ENCODE measurements at places on chromosomes 16 and 17. TPM values are rescaled to one million over a fixed set of nuclear protein-coding genes. Genes with fewer than 3 reads are reported as not detected.

DNA sequence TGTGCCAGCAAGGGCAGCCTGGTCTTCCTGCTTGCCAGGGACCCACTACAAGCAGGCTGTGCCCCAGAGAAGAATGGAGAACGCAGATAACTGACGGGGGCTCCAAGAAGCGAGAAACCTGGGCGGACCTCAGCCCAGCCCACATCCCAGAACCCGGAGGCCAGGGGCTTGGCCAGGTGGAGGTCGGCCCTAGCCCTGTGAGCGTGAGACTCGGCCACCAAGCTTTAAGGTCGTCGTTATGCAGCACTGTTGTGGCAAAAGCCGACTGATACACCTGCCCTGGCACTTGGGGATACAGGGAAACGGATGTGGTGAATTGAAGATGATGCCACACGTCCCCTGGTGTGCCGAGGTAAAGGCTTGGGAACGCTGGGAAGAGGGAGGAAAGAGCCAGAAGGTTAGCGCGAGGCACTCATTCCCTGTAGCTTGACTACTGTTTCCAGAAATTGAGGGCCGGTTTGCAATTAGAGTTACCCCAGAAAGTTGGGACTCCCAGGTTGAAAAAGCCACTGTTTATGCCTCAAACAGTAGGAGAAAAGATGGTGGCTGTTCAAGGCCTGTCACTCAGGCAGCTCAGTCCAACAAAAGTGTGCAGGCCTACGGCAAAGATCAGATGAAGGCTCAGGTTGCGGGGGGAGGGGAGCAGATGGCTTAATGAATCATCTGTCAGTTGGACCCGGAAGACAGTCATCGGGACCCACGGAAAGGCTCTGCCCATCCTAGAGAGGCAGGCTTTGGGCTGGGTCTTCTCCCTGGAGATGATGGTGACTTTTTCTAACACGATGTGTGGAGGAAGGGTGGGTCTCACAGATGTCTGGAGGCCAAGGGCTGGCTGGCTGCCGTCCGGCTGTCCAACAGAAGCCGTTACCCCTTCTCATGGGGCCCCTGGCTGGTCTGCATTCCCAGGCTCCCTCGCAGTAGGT is 45.6 kb upstream of the BAHCC1 start:
- peak overlapping the region; percentile 15 for H3K27ac ChIP-seq
- no peak for DNase-seq
- H3K36me3 ChIP-seq = peaks cover under 1% of the 10 kb centered on the region
- H3K4me1 ChIP-seq = peaks cover 19% of the 10 kb centered on the region
- H3K4me3 ChIP-seq = no peak overlapping the region
- no peaks in the 10 kb centered on the region for H3K27me3 ChIP-seq

GRCh38 chr17:68346448-68346847 is 55.2 kb downstream of the ARSG start:
- no peak overlapping the region for H3K4me3 ChIP-seq
- H3K27ac ChIP-seq = no peak overlapping the region
- H3K27me3 ChIP-seq = no peaks in the 10 kb centered on the region
- peaks cover 5% of the 10 kb centered on the region for H3K4me1 ChIP-seq
- H3K36me3 ChIP-seq = no peaks in the 10 kb centered on the region
- DNase-seq = no peak

- DNase-seq = no peak
- peak overlapping the region; percentile 89 for H3K27ac ChIP-seq
- peaks cover 4% of the 10 kb centered on the region for H3K36me3 ChIP-seq
- H3K27me3 ChIP-seq = no peaks in the 10 kb centered on the region
Observed at GRCh38 chr17:81057079-81057730, 22.3 kb downstream of the BAIAP2 start.

DNA sequence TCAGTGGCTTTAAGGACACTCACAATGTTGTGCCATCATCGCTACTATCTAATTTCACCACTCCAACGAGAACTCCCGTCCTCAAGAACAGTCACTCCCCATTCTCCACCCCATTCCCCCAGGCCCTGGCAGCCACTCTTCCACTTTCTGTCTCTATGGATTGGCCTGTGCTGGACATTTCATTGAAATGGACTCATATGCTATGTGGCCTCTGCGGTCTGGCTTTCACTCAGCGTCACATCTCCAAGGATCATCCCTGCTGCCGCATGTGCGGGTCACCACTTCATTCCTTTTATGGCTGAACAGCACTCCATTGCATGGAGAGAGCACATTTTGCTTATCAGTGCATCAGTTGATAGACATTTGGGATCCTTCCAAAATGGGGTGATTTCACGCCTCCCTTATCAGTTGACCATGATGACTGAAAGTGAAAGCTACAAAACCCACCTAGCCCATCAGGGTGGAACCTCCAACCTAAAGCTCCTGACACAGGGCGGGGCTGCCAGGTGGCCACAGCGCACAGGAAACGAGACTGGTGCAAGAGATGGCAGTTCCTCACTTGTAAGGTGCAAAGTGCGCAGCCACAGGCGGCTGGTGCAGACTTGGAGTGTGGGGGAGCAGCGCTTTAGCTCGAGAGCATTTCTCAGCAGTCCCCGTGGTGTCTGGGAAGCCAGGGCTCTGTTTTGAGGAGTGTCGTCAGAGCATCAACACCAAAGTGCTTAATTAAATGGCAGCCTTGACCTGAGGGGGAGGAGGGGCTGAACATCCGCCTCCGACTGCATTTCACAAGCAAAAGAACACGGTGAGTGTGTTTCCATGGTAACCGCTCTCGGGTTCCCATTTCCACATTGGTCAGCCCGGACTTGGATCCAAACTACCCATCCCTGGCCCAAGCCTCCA is 23.8 kb downstream of the COTL1 start:
- no peaks in the 10 kb centered on the region for H3K27me3 ChIP-seq
- H3K36me3 ChIP-seq = peaks cover 5% of the 10 kb centered on the region

DNA sequence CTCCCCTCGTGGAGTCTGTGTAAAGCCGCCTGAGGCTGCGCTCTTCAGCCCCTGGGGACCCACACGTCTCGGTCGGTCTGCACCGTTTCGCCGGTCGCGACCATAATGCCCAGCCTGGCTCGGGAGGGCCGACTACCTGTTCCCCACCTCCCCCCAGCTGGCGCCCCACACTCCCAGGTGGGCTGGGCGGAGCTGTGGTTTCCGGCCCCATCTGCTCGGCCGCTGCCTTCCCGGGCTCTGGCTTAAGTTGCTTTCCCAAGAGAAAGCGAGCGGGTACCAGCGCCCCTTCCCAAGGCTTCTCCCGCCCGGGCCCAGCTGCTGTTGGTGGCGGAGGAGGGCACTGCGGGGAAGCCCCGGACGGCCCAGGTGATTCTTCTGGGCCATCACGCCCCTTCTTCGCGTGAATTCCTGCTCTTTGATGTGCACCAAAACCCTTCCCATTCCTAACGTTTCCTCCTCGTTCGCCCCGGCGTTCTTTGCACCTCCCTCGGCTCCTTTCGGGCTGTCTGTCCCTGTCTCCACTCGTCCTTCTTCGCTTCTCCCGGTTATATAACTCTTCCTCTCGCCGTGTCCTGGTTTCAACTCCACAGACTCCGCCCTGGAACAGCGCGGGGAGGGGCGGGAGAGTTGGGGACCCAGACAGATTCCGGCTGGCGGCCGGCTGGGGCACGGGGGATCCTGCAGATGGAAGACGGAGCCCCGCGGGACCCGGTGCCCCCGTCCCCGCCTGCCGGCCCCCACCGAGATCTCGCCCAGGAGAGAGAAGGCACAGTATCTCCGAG is 2.0 kb downstream of the KDM6B start:
- H3K27ac ChIP-seq = peak overlapping the region; percentile 99
- no peak for DNase-seq
- H3K36me3 ChIP-seq = peaks cover 1% of the 10 kb centered on the region
- H3K27me3 ChIP-seq = peaks cover 1% of the 10 kb centered on the region
- peaks cover 59% of the 10 kb centered on the region for H3K4me1 ChIP-seq

- no peaks in the 10 kb centered on the region for H3K27me3 ChIP-seq
- no peak overlapping the region for H3K27ac ChIP-seq
- no peak for DNase-seq
- H3K4me1 ChIP-seq = no peaks in the 10 kb centered on the region
- peaks cover 30% of the 10 kb centered on the region for H3K36me3 ChIP-seq
- H3K4me3 ChIP-seq = no peak overlapping the region
Observed at GRCh38 chr17:38761612-38762011, 9.1 kb downstream of the PSMB3 start.

DNA sequence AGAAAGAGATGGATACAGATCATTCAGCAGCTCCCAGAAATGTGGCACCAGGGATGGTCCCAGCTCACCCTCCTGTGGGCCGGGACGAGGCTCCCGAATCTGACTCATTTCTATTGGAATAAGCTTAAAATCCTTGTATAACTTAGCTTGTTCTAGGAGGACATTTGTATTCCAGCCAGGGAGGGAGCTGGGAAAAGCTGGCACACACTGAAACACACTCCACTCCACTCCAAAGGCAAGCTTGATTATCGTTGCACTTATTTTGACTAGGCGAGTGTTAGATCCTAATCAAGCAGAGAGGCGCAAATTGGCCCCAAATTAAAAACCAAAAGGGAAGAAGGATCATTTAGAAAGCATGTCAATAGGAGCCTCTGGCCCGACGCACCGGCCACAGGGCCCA is 339.5 kb downstream of the HS3ST4 start:
- DNase-seq = no peak
- H3K27me3 ChIP-seq = no peaks in the 10 kb centered on the region
- H3K27ac ChIP-seq = no peak overlapping the region
- H3K4me1 ChIP-seq = no peaks in the 10 kb centered on the region
- H3K36me3 ChIP-seq = no peaks in the 10 kb centered on the region
- H3K4me3 ChIP-seq = no peak overlapping the region

- H3K4me1 ChIP-seq = peaks cover 9% of the 10 kb centered on the region
- no peak overlapping the region for H3K27ac ChIP-seq
- peaks cover 1% of the 10 kb centered on the region for H3K36me3 ChIP-seq
- H3K4me3 ChIP-seq = no peak overlapping the region
- H3K27me3 ChIP-seq = peaks cover 55% of the 10 kb centered on the region
Observed at GRCh38 chr17:33288954-33289353, 4.1 kb downstream of the ASIC2 start.

- H3K4me1 ChIP-seq = no peaks in the 10 kb centered on the region
- H3K27me3 ChIP-seq = peaks cover 33% of the 10 kb centered on the region
- DNase-seq = no peak
- no peaks in the 10 kb centered on the region for H3K36me3 ChIP-seq
- no peak overlapping the region for H3K27ac ChIP-seq
Observed at GRCh38 chr17:13087802-13088201, 70.0 kb upstream of the ELAC2 start.

DNA sequence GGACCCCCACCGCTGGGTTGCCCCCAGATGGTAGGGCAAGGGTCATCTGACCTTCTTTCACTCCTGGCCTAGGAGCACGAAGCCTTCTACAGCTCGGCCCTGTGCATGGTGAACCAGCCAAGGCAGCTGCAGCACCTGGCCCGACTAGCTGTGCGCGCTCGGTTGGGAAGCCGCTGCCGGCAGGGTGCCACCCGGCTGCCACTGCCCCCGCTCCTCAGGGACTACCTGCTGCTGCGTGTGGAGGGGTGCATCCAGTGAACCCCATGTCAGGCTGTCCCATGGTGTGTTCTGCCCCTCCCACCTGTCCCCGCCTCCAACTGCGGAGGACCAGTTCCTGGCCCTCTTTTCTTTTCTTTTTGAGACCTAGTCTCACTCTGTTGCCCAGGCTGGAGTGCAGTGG is 7.6 kb downstream of the ASB16 start:
- no peak overlapping the region for H3K27ac ChIP-seq
- H3K36me3 ChIP-seq = peaks cover 13% of the 10 kb centered on the region
- no peak overlapping the region for H3K4me3 ChIP-seq
- DNase-seq = no peak
- H3K4me1 ChIP-seq = no peaks in the 10 kb centered on the region

- no peak overlapping the region for H3K4me3 ChIP-seq
- H3K36me3 ChIP-seq = no peaks in the 10 kb centered on the region
- peaks cover 7% of the 10 kb centered on the region for H3K4me1 ChIP-seq
- no peak overlapping the region for H3K27ac ChIP-seq
Observed at GRCh38 chr17:66476014-66476413, 173.6 kb downstream of the PRKCA start.

- no peak overlapping the region for H3K27ac ChIP-seq
- peaks cover 23% of the 10 kb centered on the region for H3K4me1 ChIP-seq
- DNase-seq = no peak
Observed at GRCh38 chr17:60332574-60332973, 59.4 kb downstream of the USP32 start.

- peak overlapping the region; percentile 96 for H3K4me3 ChIP-seq
- H3K36me3 ChIP-seq = peaks cover 23% of the 10 kb centered on the region
- H3K27me3 ChIP-seq = no peaks in the 10 kb centered on the region
- H3K4me1 ChIP-seq = peaks cover 68% of the 10 kb centered on the region
Observed at GRCh38 chr17:4947010-4947410, 1.3 kb downstream of the PFN1 start.

DNA sequence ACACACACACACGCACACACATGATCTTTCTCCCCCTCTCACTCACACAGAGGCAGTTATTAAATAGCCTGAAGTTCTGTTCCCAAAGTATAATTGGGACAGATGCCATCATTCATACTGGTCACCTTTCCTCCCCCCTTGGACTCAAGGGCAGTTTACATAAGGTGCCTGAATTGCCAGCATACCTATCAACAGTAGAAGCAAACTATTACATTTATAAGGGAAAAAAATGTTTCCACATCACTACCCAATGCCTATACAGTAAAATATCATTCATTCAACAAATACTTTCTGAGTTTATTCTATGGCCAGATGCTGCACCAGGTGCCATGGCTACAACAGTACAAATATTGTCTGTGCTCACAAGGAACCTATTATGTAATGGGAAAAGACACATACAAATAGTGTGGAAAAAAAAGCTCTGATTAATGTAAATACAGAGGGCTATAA is 6.3 kb downstream of the CNTD1 start:
- H3K36me3 ChIP-seq = peaks cover 8% of the 10 kb centered on the region
- H3K27me3 ChIP-seq = no peaks in the 10 kb centered on the region
- H3K4me3 ChIP-seq = no peak overlapping the region
- peaks cover 7% of the 10 kb centered on the region for H3K4me1 ChIP-seq

GRCh38 chr17:9907883-9908648 is 3.0 kb upstream of the RCVRN start:
- no peak overlapping the region for H3K27ac ChIP-seq
- H3K4me3 ChIP-seq = no peak overlapping the region
- H3K27me3 ChIP-seq = no peaks in the 10 kb centered on the region
- no peak for DNase-seq

DNA sequence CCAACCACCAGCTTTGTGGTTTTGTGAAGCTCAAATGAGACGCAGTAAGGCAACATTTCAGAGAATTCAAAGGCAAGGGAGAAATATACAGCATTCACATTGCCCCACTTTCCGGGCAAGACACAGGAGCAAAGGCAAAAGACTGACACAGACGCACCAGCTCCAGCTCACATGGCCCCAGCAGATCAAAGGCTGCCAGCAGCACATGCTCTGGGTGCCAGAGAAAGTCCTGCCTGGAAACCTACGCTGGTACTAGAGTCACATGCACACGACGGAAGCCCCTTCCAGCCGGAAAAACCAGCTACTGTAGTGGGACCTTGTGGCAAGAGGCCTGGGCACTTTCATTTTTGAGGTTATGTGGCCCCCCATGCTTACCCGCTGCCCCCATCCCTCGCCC is 50.1 kb downstream of the GTF3C1 start:
- no peak overlapping the region for H3K27ac ChIP-seq
- no peak for DNase-seq
- H3K36me3 ChIP-seq = peaks cover 66% of the 10 kb centered on the region
- no peaks in the 10 kb centered on the region for H3K4me1 ChIP-seq
- H3K4me3 ChIP-seq = no peak overlapping the region
- H3K27me3 ChIP-seq = no peaks in the 10 kb centered on the region

GRCh38 chr17:8698162-8698971 is 46.3 kb downstream of the CCDC42 start:
- H3K27ac ChIP-seq = peak overlapping the region; percentile 99
- peaks cover 4% of the 10 kb centered on the region for H3K36me3 ChIP-seq
- H3K27me3 ChIP-seq = no peaks in the 10 kb centered on the region
- DNase-seq = no peak
- peak overlapping the region; percentile 55 for H3K4me3 ChIP-seq

GRCh38 chr17:51391982-51392654 is 131.8 kb downstream of the UTP18 start:
- H3K4me1 ChIP-seq = peaks cover under 1% of the 10 kb centered on the region
- no peak overlapping the region for H3K27ac ChIP-seq
- H3K36me3 ChIP-seq = no peaks in the 10 kb centered on the region

The MT1F gene
- 2.6 TPM for total RNA-seq

The YBX2 gene
- 0.57 TPM for total RNA-seq

The SLC13A2 gene
- total RNA-seq = not detected

The TSPOAP1 gene
- not detected for total RNA-seq

The C1QTNF8 gene
- total RNA-seq = not detected

Data from chondrocyte (in vitro differentiated cells).